ENCODE measurements at places on chromosomes 13 and 19.

DNA sequence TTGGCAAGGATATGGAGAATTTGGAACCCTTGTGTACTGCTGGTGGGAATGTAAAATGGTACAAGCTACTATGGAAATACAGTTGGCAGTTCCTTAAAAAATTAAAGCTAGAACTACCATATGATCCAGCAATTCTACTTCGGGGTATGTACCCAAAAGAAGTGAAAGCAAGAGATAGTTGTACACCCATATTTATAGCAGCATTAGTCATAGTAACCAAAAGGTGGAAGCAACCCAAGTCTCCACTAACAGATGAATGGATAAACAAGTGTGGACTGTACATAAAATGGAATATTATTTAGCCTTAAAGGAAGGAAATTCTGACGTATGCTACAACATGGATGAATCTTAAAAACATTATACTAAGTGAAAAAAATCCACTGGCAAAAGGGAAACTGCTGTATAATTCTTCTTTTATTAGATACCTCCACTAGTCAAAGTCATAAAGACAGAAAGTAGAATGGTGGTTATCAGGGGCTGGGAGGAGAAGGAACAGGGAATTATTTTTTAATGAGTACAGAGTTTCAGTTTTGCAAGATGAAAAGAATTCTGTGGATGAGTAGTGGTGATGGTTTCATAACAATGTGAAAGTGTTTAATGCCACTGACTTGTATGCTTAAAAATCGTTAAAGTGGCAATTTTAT lies 141.6 kb downstream of the RXFP2 start:
- peaks cover 3% of the 10 kb centered on the region for H3K27me3 ChIP-seq
- no peak for DNase-seq
- peaks cover 12% of the 10 kb centered on the region for H3K4me1 ChIP-seq
- no peaks in the 10 kb centered on the region for H3K36me3 ChIP-seq

DNA sequence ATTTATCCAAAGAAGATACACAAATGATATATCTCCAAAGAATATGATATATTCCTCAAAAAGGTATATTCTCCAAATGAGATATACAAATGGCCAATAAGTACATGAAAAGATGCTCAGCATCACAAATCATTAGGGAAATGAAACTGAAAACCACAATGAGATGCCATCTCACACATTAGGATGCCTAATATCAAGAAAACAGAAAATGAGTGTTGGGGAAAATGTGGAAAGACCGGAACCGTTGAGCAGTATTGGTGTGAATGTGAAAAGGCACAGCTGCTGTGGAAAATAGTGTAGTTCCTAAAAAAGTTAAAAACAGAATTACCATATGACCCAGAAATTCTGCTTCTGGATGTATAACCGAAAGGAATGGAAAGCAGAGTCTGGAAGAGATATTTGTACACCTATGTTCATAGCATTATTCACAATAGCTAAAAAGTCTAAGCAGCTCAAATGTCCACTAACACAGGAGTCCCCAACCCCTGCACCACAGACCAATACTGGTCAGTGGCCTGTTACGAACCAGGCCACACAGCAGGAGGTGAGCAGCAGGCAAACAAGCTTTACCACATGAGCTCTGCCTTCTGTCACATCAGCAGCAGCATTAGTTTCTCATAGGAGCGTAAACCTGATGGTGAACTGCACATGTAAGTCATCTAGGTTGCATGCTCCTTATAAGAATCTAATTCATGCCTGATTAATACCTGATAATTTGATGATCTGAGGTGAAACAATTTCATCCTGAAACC lies 291.9 kb downstream of the PCDH20 start:
- H3K36me3 ChIP-seq: no peaks in the 10 kb centered on the region
- H3K27ac ChIP-seq: no peak overlapping the region
- no peaks in the 10 kb centered on the region for H3K4me1 ChIP-seq
- H3K4me3 ChIP-seq: no peak overlapping the region
- DNase-seq: no peak
- no peaks in the 10 kb centered on the region for H3K27me3 ChIP-seq

GRCh38 chr13:114119196-114119595 lies 13.2 kb downstream of the RASA3 start:
- H3K27ac ChIP-seq: peak overlapping the region; percentile 78
- DNase-seq: no peak
- H3K4me1 ChIP-seq: peaks cover 53% of the 10 kb centered on the region
- H3K36me3 ChIP-seq: peaks cover 17% of the 10 kb centered on the region

DNA sequence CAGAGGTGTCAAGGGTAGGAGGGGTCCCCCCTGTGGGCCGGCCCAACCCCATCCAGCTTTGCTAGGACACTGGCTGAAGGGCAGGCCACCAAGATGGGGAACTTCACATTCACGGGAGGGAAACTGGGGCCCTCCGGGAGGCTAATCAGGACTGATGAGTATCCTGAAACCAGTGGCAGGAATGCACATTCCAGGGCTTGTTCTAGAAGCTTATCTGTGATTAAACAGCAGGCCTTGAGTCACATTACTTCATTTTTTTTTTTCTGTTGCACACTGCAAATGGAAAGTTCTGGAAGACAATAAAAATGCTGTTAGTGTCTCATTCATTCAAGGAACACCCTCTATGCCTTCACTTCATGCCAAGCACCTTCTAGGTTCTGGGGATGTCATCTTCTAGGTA lies 15.5 kb upstream of the SIGLEC11 start:
- no peaks in the 10 kb centered on the region for H3K27me3 ChIP-seq
- peaks cover 23% of the 10 kb centered on the region for H3K36me3 ChIP-seq
- H3K4me3 ChIP-seq: no peak overlapping the region

Data from memory B cell (primary cell).